ENCODE measurements at places on chromosomes 5 and 9.
A peak's percentile ranks its signal among the peaks of the same experiment; 100 is the strongest.

GRCh38 chr9:135815830-135816650 is 91.3 kb downstream of the CAMSAP1 start:
- no peak for DNase-seq

DNA sequence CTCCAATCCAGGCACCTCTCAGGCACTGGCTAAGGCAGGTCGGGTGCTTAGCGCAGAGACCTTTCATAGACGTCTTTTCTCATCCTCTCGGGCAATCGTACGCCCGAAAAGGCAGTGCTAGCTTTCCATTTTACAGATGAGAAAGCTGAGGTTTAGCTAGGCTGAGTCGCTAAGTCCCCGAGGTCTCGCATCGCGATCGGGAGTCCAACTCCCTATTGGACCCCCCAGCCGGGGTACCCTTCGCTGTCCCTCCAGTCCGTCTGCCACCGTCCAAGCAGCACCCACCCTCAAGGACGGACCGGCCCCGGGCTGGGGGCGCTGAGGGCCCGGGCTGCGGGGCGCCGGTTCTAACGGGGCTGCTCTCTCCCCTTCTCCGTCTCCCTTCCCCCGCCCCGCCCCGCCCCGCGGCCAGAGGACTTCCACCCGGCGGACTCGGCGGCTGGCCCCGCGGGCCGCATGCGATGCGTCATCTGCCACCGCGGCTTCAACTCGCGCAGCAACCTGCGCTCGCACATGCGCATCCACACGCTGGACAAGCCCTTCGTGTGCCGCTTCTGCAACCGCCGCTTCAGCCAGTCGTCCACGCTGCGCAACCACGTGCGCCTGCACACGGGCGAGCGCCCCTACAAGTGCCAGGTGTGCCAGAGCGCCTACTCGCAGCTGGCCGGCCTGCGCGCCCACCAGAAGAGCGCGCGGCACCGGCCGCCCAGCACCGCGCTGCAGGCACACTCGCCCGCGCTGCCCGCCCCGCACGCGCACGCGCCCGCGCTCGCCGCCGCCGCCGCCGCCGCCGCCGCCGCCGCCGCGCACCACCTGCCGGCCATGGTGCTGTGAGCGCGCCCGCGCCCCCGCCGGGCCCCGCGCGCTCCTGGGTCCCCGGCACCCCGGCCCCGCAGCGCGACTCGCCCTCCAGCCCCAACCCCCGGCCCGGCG is 12.5 kb upstream of the EXOSC2 start:
- no peak for DNase-seq

DNA sequence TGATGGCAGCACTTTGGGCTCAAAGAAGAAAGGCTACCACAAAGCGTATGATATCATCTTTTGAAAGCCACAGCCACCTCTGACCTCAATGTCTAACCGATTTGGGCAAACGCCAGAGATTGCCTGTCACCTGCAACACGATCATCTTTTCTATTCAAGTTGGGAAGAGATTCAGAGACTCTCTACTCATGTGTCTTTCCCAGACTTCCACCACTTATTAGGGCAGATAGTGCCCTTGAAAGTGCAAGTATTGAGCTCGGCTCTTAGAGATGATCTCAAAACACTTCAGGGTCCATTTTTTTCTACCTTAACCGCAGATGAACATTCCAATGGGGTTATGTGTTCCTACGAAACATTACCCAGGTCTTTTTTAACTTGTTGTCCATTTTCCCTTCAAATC is 213.7 kb downstream of the DRD1 start:
- DNase-seq = no peak

- no peak for DNase-seq
These were observed 420.9 kb upstream of the SGCD start for GRCh38 chr5:155906046-155906445.

DNA sequence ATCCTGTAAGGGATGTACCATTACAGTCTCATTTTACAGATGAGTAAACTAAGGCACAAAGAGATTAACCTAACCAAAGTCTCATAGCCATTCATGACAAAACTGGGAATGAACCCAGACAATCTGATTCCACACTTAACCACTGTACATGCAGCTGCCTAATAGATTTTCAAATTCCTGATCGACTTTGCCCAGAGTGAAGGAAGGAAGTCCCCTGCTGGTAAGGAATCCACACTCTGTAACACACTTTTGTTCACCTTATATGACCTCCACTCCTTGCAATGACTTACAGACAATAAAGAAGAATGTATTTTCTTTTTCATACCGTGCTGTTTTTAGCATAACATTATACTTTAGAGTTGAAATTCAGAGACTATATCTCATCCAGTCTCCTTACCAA is 31.3 kb upstream of the PLPP6 start:
- DNase-seq = peak; percentile 11

- DNase-seq = no peak
These were observed 9.8 kb downstream of the CKMT2 start for GRCh38 chr5:81242906-81243436.

DNA sequence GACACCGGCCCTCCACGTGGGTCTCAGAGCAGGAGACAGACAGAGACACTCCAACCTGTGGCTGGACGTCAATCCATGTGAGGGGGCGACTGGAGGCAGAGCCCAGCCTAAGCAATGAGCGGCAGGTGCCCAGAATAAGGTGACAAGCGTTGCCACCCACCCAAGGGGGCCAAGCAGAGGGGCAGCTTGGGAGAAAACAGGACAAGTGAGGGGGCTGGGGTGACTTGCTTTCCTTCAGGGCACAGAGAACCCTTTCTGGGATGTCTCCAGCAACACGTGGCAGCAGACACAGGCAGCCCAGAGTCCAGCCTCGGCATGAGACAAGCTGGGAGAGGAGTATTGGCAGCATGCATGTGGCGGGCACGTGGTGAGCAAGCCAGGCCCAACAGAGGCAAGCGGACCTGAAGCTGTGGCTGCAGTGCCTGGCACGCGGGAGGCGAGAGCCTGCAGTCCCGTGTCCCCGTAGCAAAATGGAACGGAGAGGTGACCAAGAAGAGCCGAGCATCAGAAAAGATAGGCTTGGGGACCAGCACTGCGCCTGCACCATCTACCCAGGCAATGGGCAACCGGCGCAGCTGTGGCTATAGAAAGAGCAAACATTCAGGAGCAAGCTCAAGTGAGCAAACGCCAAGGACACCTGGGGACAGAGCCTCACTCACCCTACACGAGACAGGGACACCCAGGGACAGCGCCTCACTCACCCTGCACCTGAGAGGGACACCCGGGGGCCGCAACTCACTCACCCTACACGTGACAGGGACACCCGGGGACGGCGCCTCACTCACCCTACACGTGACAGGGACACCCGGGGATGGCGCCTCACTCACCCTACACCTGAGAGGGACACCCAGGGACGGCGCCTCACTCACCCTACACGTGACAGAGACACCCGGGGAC is 6.2 kb downstream of the TERT start:
- DNase-seq = no peak

DNA sequence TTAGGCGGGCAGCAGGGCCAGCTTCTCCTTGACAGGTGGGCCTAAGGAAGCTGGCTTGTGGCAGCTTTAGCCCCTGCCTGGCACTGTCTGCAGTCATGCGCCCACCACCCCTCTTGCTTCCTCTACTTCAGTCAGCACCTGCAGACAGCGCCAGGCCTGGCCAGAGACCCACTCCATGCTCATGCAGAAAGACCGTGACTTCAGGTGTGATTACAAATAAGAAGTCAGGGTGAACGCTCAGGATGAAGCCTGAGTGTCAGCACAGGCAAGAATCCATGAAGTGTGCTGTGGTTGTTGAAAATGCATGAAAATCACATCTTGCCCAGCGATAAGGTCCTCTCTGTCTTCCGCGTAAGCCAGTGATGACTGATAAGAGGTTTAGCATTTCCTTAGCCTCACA is 3.4 kb downstream of the CSF2 start:
- no peak for DNase-seq

- DNase-seq = no peak
These were observed 390.4 kb downstream of the ARHGEF28 start for GRCh38 chr5:74016373-74016772.

DNA sequence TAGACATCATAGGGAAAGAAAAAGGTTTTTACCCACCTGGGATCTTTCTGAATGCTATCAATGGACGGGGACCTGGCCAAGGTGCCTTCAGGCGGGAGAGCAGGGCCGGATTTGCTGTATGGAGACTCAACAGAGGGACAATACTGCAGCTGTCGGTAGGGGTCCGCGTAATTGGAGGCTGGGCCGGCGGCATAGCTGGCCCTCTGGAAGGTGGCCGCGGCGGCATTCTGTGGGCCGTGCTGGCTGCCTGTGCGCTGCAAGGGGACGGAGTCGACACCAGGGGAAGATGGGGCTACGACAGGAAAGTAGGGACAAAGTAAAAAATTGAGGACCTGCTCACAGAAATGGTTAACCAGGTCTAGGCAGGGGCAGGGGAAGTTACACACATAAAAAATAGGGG is 557.9 kb downstream of the CTNND2 start:
- no peak for DNase-seq

DNA sequence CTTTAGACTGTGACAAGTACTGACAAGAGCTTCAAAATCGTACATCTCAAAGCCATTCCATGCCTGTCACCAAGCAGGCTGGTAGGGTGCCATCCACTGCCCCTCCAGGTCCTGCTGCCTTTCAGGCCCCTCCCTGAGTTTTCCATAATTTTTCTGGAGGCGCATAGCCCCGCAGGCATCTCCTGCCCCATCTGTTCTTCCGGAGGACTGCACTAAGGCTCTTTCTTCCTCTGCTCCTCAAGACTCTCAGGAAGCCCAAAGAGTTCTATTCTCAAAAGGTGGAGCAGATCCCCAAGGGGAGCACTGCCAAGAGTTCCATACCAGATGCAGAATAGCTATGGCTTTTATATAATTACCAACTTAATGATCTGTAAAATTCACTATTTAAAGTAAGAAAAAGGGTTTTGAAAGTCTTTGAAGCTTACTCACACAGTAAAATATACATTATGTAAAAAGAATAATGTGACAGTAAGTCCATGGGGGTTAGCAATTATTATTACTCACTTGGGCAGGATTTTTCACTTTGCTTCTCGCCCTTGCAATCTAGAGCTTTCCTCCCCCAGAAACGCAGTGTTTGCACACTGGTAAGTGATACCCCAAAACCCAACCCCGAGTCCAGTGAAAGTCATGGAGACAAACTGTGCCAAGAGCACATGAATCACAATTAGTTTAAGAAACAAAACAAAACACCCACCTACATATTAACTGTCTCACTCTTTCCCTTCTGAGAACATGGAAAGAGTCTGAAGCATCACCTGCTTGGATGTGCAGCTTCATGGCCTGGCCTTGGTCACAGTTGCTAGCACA is 114.1 kb upstream of the DAPK1 start:
- DNase-seq = no peak
